Jurkat, Clone E6-1 (cell line): ENCODE measurements at places on chromosomes 16 and 17.

- no peak for DNase-seq
Measured at GRCh38 chr17:40293363-40293762, 5.7 kb downstream of the CDC6 start.

GRCh38 chr17:72978593-72979218 is 113.8 kb downstream of the SLC39A11 start:
- DNase-seq: no peak

- DNase-seq: no peak
Measured at GRCh38 chr16:88977018-88977811, at the start of gene CBFA2T3. TSS of gene CBFA2T3 (minus strand) at chr16:88977207. CDS start at chr16:88976807, 400 bp downstream.

DNA sequence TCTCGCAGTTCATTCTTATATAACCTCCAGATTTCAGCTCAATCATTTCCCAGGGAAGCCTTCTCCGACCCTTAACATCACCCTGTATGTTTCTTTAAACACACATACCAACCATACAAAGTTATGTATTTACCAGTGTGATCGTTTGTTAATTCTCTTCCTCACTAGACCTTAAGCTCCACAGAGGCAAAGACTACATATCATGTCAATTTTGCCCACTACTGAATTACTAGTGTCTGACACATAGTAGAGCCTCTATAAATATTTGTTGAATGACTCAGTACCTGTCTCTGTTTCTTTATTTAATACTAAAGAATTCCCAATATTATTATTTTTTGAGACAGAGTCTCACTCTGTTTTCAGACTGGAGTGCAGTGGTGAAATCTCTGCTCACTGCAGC is 137.2 kb downstream of the SHISA9 start:
- DNase-seq: no peak

- DNase-seq: no peak
Measured at GRCh38 chr16:72749091-72749490, 298.8 kb downstream of the ZFHX3 start.

- DNase-seq: no peak
Measured at GRCh38 chr17:4735876-4736651, 3.6 kb upstream of the ZMYND15 start.

- DNase-seq: no peak
Measured at GRCh38 chr16:13435873-13436474, 484.0 kb upstream of the ERCC4 start.

DNA sequence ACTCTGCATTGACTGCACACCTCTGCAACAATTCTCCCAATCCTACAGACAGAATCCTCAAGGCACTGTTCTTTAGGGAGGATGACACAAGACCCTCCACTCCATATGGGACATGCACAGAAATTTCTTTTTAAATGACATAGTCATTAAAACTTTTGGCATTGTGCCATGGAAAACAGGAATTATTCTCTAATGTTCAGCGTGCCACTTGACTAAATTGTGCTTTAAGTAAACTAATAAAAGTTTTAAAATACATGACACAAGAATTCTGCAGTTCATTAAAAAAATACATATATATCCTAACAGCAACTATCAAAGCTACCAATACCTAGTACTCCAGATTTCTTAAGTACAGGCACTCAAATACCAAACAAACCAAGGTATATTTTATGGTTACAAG is 16.0 kb downstream of the CEP112 start:
- DNase-seq: no peak

GRCh38 chr17:45336390-45337182 is 19.8 kb upstream of the MAP3K14 start:
- no peak for DNase-seq

- DNase-seq: no peak
Measured at GRCh38 chr17:37726891-37727675, 17.8 kb downstream of the HNF1B start.

DNA sequence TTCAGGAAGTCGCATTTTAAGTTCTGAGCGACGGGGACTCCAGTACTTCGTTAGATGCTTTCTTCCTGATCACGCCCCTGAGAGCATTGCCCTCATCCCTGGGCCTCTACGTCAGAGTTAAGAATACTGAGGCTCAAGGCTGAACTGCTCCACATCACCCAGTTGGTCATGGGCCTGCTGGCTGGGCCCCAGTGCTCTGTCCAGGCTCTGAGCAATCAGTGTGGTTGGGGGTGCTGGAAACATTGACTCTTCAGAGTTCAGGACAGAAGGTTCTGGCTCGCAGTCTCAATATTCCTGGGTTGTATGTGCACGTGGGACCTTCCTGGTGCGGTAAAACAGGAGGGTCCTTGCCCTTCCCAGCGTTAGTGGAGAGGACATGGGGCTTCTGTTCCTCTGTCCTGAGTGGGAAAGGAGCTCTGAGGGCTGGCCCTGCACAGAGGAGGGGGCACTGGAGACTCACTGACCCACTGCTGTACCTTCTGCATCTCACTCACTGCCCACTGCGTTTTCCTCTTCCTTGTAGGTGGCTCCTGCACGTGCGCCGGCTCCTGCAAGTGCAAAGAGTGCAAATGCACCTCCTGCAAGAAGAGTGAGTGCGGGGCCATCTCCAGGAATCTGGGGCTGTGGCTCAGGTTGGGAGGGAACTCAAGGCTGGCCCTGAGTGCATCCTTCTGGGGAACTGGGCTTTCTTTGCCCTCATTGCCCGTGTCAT is 518 bp downstream of the MT1E start:
- DNase-seq: no peak

- no peak for DNase-seq
Measured at GRCh38 chr16:89417352-89417751, 73.0 kb downstream of the ANKRD11 start.

DNA sequence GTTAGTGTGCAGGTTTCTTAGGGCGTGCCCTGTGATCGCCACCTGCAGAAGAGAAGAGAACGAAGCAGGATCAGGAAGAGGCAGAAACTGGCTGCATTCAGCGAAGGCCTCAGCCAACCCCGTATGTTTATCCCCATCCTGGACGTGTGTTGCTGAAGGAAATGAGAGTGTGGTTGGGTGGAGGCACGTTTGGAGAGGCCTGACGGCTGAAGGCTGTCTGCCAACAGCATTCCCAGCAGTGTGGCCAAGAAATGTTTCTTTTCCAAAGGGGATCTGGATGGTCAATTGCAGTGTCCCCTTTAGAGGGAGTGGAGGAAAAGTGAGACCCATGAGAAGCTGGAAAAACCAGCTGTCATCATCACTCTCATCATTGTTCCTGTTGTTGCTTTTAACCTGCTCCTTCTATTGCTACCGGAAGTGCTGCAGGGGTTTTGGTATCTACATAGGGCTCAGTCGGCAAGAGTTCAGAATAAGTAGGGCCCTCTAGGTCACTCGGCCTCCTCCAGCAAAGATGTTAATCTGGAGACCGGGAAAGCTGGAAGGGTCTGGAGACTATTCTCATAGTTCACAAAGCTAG is 46.5 kb upstream of the SLC47A1 start:
- DNase-seq: no peak

DNA sequence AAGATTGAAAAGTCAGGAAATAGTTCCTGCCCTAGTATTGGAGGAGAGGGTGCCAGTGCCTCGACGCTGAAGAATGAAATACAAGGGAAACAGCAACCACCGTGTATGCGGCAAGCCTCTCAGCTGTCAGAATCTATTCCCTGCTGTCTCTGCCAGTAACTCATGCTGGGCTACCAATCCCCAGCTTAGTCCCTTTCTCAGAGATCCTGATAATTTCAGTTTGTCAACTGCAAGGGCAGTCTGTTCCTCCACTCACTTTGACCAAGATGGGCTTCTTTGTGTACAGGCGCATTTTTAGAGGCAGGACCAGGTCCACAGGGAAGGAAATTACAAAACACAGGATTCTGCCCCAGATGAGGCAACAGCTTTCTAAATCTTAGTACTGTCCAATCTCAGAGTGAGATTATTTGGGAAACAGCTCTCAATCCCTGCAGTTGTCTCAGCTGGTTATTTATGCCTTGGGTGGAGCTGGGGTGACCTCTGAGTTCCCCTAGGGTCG is 1.3 kb downstream of the NQO1 start:
- no peak for DNase-seq

DNA sequence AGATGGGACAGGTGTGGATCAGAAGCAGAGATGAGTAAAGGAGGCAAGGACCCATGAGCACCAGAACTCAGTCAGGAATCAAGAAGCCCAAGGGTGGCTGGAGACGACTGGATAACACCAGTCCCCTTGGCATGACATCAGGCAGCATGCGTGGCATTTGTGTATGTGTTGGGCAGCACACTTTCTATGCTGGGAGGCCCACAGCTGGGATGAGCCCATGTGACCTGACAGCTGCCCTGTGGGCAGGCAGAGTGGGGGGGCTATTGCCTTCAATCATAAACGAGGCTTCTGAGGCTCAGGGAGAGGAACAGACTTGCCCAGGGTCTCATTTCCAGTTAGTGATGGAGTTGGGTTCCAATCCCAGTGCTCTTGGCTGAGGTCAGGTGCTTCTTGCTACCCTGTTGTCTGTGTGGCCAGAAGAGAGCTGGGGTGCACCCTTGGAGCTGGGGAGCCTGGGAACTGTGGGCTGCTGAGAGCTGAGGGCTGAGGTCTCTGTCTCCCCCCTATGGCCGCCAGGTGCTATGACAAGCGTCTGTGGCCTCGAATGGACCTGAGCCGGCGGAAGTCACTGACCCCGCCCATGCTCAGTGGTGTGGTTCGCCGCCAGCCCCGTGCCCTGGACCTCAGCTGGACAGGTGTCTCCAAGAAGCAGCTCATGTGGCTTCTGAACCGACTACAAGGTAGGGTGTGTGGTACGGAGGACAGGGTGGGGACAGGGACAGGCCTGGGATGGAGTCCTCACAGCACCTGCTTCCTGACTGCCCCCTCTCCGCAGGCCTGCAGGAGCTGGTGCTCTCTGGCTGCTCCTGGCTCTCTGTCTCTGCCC is 7.1 kb upstream of the ORAI3 start:
- DNase-seq: no peak

DNA sequence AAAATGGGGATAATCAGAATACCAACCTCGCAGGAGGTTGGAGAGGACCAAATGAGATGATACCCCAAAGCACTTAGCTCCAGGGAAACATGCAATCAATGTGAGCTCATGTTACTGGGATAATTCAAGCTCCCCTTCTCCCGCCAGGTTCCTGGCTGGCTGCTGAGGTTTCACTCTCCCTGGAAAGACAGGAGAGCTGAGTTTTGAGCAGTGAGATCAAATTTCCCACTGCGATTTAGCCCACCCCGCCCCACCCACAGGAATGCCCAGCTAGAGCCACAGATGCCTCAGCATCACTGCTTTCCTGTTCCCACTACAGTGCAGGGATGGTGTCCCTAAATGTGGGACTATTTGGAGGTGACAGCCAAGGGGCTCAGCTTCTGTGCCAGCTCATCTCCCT is 56.7 kb downstream of the ZNF423 start:
- DNase-seq: no peak

GRCh38 chr17:37054894-37055293 is 106.1 kb downstream of the AATF start:
- DNase-seq: no peak

- DNase-seq: peak; percentile 35
Measured at GRCh38 chr17:76909971-76910760, 42.0 kb downstream of the MGAT5B start.

DNA sequence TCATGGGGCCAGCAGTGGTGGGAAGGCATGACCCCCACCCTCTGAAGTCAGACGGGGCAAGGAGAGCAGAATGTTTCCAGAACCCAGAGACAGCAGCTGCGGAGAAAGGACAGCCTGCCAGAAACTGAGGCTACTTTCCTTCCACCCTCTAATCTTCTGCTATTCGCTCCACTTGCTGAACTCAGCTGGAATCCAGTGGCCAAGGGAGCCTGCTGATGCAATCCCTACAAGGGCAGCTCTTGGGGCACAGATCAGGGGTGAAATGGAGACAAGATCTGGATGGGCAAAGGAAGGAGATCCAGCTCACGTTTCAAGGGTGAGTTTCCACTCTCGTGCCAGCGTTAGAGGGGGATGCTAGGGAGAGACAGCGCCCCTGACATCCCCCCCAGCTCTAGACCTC is 479.1 kb downstream of the SLC39A11 start:
- DNase-seq: no peak

DNA sequence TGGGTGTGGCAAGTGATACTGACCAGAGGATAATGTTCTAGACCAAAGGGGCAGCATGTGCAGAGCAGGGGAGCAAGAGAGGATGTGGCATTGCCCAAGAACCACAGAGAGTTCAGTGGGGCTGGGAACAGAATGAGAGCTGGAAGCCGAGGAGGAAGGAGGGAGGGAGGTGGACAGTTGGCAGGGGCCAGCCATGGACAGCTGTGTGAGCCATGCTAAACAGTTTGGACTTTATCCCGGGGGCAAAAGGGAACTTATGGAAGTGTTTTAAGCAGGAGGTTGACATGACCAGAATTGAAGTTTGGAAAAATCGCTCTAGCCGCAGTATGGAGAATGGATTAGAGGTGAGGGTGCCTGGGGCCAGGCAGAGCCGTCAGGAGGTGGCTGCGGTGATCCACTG is 29.4 kb upstream of the TMEM132E start:
- DNase-seq: no peak

DNA sequence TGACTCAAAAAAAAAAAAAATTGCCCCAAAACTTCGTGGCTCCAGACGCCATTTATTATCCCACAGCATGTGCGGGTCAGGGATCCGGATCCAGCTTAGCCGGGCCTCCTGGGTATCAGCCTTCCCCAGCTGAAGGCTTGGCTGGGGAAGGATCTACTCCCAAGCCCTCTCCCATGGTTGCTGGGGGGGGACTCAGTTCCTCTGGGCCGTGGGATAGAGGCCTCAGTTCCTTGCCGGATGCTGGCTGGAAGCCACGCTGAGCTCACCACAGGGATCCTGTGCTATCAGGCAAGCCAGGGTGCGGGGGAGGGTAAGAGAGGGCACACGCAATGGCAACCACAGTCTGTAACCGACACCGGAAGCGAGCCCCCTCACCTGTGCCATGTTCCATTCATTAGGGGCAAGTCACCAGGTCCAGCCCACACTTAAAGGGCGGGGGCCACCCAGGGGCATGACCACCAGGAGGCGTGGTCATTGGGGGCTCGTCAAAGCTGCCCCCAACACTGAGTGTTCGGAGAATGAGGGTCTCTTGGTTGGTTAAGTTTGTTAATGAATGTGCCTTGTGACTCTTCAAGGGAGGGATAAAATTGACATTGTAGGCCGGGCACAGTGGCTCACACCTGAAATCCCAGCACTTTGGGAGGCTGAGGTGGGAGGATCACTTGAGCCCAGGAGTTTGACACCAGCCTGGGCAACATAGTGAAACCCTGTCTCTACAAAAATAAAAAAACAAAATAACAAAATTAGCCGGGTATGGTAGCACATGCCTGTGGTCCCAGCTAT is 210.0 kb upstream of the GSE1 start:
- DNase-seq: peak; percentile 79
